ENCODE measurements at places on chromosomes 3 and 15. TPM values are rescaled to one million over a fixed set of nuclear protein-coding genes. Genes with fewer than 3 reads are reported as not detected.

Gene ACTC1
- total RNA-seq = 12,698 TPM

Gene OXNAD1
- total RNA-seq = 22.8 TPM

Gene SLC12A1
- not detected for total RNA-seq

Gene B3GNT5
- 5.5 TPM for total RNA-seq

Gene COL8A1
- total RNA-seq = 7.5 TPM

Gene SPINK8
- total RNA-seq = not detected

Gene SUCNR1
- total RNA-seq = 2.4 TPM

GRCh38 chr3:2652386-2652785 lies 457.8 kb downstream of the IL5RA start:
- DNase-seq = no peak

GRCh38 chr3:35320646-35321407 lies 318.5 kb upstream of the ARPP21 start:
- no peak for DNase-seq

GRCh38 chr15:96768435-96768789 lies 437.9 kb downstream of the NR2F2 start:
- no peak for DNase-seq

DNA sequence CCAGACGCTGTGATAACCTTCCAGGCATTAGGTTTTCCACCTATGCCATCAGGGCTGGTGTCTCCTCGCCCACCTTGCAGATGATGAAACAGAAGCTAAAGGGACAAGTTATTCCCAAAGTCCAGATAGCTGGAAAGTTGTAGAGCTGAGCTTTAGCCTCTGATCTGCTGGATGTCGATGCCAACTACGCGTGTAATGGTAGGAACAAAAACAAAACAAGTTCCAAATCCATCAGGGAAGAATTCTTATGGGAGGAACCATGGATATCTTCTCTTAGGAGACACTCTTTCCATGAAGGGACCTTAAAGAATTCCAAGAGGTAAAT lies 28.1 kb upstream of the RHO start:
- DNase-seq = no peak

DNA sequence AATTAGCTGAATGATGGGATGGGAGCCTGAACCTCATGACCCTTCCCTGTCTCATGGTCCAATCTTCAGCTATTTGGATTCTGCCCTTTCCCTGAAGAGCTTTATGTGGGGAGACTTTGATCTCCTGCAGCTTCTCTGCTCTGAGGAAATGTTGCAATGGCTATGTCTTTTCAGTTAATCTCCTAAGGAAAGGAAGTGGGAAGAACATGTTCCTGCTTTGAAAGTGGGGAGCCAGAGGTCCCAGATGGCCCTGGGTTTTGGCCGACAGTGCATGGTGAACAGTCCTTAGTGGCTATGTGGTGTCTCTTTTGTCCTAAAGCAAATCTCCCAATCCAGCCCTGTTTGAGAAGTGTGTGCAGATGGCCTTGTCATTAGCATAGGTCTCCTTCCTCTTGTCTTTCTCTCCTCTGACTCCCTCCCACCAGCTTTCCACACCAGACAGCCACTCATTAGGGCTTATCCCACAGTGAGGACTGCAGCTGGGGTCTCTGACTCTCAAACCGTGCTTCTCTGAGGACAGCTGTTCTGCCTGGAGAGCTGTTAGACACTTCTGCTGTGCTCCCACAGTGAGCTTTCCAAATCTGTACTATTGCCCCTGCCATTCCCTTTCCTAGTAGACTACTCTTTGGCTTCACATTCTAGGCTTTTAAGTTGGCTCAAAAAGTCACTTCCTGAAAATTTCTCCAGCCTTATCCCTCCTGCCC lies 365.8 kb upstream of the UMPS start:
- DNase-seq = no peak

GRCh38 chr15:70494852-70495571 lies 268.3 kb downstream of the UACA start:
- no peak for DNase-seq

GRCh38 chr3:42712688-42713372 lies 10.2 kb upstream of the HHATL start:
- no peak for DNase-seq

- no peak for DNase-seq
These were observed 179.7 kb downstream of the ADAMTS9 start for GRCh38 chr3:64508140-64508539.

- DNase-seq = no peak
These were observed 254.7 kb downstream of the NR1D2 start for GRCh38 chr3:24199775-24200247.

GRCh38 chr3:150080058-150080730 lies 109.5 kb upstream of the PFN2 start:
- no peak for DNase-seq

- peak; percentile 78 for DNase-seq
These were observed 6.4 kb downstream of the CELSR3 start for GRCh38 chr3:48656061-48656840.

DNA sequence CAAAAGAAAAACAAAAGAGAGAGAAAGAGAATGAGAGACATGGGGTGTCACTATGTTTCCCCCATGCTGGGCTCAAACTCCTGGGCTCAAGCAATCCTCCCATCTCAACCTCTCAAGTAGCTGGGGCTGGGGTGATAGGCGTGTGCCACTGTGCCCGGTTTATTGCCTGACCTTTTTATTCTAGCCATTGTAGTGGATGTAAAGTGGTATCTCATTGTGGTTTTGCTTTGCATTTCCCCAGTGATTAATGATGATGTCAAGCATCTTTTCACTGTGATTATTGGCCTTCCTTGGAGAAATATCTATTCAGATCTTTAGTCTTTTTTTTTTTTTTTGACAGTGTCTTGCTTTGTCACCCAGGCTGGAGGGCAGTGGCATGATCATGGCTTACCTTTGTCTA lies 37.7 kb upstream of the GK5 start:
- no peak for DNase-seq

GRCh38 chr15:37792351-37792750 lies 142.1 kb upstream of the TMCO5A start:
- no peak for DNase-seq

- no peak for DNase-seq
These were observed 766.8 kb downstream of the TBL1XR1 start for GRCh38 chr3:176430244-176431037.

- DNase-seq = no peak
These were observed 28.1 kb downstream of the MCF2L2 start for GRCh38 chr3:183400352-183400751.

GRCh38 chr3:86109434-86109833 lies 881.5 kb downstream of the VGLL3 start:
- DNase-seq = no peak

GRCh38 chr3:18062657-18063025 lies 320.2 kb upstream of the TBC1D5 start:
- no peak for DNase-seq

GRCh38 chr3:71132995-71133730 lies 450.4 kb downstream of the FOXP1 start:
- no peak for DNase-seq

DNA sequence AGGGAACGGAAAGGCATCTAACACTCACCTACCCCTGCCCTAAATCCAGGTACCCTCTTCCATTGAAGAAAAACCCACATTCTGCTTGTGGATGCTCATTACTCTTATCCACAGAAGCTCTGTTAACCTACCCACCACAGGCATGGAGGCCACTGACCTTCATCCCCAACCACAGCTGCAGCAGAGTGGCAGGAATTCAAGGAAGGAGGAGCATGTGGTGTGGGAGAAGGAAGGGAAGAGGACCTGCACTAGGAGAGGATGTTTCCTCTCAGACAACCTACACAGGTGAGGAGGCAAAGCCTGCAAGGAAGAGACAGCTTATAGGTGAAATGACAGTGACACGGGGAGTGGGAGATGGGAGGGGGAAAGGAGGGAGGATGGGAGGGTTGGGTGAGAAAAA lies 192.5 kb upstream of the TSC22D2 start:
- no peak for DNase-seq

GRCh38 chr15:60912984-60913697 lies 316.0 kb downstream of the RORA start:
- DNase-seq = no peak

DNA sequence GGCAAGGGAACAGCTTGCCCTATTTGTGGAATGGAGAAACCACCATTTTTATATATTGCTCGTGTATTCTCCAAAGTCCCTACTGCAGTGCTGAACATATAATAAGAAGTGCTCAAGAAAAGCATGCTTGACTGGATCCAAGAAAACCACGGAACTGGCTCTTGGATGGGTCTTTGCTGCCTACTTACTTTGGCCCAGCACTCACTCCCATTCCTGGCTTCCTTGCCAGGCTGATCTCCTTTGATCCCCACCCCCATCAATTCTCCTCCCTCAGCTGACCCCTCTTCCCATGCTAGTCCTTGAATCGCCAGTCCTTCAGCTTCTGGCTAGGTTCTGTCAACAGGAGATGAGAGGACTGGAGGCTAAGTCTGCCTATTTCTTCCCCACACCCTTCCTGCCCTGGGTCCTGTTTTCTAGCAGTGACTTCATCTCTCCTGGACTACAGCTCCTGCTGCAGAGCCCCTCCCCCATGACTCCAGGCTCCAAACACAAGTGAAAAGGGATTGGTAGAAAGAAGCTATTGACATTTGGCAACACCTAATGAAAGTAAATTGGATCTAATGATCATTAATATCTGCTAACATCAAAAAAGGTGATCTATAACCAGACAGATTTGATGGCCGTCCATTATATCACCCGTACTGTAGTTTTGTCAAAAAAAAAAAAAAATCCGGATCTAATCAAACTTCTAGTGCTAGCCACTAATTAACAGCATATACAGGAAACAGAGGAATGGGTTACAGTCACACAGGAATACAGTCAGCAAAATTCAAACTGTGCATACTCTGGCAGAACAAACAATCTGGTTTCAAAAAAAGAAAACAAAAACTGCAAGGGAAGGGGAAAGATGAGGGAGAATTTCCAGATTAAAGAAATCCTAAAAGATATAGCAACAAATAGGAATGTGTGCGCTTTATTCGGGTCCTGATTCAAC lies 7.8 kb downstream of the FAM240A start:
- DNase-seq = no peak

DNA sequence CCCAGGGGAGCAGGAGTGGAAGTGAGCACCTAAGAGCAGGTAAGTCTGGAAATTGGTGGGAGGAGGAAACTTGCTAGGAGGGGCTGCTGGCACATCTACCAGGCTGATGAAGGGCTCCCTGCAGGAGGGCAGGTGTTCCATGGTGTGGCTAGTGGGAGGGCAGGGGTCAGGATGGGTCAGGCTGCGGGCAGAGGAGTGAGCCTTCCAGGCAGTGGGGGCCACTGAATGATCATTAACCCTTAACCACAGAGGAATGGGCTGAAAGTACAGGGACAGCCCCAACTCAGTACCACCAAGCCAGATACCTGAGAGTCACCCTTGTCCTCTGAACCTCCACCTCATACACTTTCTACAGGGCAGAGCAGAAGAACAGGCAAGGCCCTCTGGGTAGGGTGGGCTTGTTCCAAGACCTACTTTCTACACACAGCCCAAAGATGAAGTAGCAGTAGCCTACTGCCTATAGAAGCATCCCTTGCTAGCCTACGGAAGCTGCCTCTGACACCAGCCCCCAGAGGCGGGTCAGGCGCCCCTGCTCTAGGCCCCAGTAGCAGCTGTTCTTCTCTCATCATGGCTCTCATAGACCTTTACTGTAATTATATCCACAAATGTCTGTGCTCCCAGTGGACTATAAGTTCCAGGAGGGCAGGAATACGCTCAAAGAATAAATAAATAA lies 4.6 kb downstream of the RAB6B start:
- DNase-seq = no peak

DNA sequence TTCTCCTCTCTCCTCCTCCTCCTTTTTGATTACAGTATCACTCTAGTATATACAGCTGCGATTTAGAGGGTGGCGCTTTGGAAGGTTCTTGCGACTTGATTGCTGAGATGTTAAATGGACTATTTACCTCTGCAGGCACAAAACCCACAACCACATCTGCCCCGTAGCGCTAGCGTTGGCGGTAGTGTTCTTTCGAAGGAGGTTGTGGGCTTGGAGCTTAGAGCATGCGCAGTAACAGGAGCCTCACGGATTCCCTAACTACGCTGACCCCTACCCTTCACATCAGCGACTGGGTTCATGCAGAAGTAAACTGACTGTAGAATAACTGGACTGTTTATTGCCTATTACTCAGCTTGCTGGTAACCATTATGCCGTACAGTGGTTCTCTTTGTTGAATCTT lies 58.0 kb downstream of the CGGBP1 start:
- DNase-seq = peak; percentile 12

GRCh38 chr3:48086705-48087104 lies 70.5 kb upstream of the MAP4 start:
- no peak for DNase-seq

DNA sequence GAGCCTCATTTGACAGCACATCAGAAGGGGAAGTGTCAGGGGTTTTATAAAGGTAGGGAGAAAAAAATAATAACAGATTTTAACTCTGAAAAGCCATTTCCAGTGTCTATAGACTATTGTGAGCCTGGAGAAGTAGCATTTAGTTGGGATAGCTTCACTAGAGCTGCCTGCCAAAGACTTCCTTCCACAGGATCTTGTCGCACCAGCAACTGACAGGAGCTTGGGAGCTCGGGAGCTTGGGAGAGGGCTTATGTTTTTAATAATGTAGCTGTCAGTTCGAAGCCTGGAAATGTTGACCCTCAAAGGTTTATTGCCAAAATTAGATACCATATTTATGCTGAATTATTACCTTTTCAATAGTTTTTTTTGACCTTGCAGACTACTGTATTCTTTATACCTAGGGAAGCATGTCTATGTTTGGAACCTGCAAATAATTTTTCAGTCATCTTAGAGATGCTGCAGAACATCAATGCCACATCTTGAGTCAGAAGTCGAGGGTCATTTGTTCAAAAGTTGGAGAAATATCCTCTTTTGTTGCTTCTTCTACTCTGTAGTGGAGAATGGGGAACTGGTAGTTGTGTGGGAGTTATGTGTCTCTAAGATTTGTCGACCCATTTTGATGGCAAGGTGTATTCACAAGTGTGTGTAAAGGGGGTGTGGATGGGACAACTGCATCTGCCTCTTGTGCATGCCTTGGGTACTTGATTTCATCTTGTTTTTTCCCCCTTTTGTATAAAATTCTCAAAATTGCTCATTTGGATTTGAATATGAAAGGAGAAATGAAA lies 41.7 kb downstream of the ARPP21 start:
- no peak for DNase-seq

DNA sequence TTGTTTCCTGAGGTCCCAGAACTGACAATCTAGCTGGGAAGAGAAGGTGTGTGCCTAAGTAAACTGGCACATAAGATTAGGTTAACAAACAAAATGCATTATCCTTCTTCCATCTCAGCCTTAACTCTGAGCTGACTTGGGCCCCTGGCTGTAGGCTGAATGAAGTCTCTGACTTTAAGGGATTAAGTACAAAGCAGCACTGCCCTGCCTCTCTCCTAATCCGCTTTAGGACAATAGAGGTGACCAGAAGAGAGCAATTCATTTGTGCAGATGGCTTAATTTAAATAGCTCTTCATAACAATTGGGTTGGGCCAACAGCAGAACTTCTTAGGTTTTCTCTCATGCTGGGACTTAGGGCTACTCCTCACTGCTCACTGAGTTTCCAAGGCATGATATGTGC lies 181.6 kb upstream of the SOX14 start:
- DNase-seq = no peak

DNA sequence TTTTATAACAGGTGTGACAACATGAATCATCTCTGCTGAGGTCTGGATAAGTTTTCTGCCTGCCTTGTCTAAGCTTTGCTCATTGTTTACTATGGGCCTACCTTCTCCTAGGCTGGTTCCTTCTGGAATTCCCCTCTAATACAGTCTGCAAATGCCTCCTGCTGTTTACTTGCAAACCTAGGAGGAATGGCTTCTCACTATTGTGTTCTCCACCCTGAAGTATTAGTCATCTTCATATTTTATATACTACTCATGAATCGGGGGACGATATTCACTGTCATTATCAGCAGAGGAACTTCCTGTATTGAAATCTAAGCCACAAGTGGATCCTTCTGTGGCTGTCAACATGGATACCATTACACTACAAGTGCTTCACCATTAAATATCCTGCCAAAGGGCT lies 154.8 kb downstream of the PLCL2 start:
- DNase-seq = no peak
